ENCODE measurements at places on chromosomes 2 and 18. TPM values are rescaled to one million over a fixed set of nuclear protein-coding genes. Genes with fewer than 3 reads are reported as not detected.
A peak's percentile ranks its signal among the peaks of the same experiment; 100 is the strongest.

GRCh38 chr2:14746133-14746532 is 113.6 kb downstream of the LRATD1 start:
- no peak overlapping the region for H3K4me3 ChIP-seq
- DNase-seq: no peak
- H3K27ac ChIP-seq: no peak overlapping the region
- no peaks in the 10 kb centered on the region for H3K36me3 ChIP-seq
- no peaks in the 10 kb centered on the region for H3K4me1 ChIP-seq

- no peaks in the 10 kb centered on the region for H3K27me3 ChIP-seq
- no peak overlapping the region for H3K4me3 ChIP-seq
- H3K27ac ChIP-seq: no peak overlapping the region
- H3K4me1 ChIP-seq: no peaks in the 10 kb centered on the region
- H3K36me3 ChIP-seq: no peaks in the 10 kb centered on the region
- no peak for DNase-seq
Measured at GRCh38 chr2:143246815-143247744, 117.9 kb downstream of the ARHGAP15 start.

The NFATC1 gene
- 10.8 TPM for total RNA-seq

The CCDC121 gene
- total RNA-seq: 4.2 TPM

The ERFE gene
- total RNA-seq: 1.5 TPM

DNA sequence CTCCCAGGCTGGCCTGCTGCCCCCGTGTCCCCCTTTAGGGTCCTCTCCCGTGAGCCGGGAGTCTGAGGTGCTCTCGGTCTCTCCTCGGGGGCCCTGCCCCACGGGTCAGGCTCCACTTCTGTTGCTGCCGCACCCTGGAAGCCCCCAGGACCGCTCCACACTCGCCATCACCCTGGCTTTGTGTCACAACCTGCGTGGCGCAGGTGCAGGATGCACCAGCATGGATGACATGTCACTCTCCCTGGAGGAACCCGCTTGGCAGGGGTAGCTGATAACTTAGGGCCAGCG is 10.8 kb upstream of the ARHGEF4 start:
- no peaks in the 10 kb centered on the region for H3K4me1 ChIP-seq
- H3K27ac ChIP-seq: no peak overlapping the region
- no peak for DNase-seq
- H3K36me3 ChIP-seq: no peaks in the 10 kb centered on the region
- H3K4me3 ChIP-seq: no peak overlapping the region

DNA sequence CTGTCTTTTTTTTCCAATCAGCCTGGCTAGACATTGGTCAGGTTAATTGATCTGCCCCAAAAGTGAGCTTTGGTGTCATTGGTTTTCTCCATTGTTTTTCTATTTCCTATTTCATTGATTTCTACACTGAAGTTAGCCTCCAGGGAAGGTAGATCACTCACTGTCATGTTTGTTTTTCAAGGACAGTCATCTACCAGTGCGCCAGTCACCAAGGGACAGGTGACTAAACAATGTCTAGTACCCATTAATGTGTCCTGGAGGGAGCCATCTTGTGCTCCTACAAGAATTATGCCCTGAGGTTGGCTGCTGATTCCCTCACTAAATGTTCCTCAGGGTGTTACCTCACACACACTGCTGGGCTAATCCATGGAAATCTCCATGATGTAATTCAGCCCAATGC is 17.6 kb upstream of the USP40 start:
- no peaks in the 10 kb centered on the region for H3K36me3 ChIP-seq
- no peaks in the 10 kb centered on the region for H3K4me1 ChIP-seq
- no peak for DNase-seq
- no peak overlapping the region for H3K4me3 ChIP-seq
- H3K27me3 ChIP-seq: no peaks in the 10 kb centered on the region

- H3K36me3 ChIP-seq: no peaks in the 10 kb centered on the region
- H3K27me3 ChIP-seq: no peaks in the 10 kb centered on the region
- H3K4me1 ChIP-seq: peaks cover 6% of the 10 kb centered on the region
- peak overlapping the region; percentile 37 for H3K4me3 ChIP-seq
Measured at GRCh38 chr2:54330162-54330925, 74.3 kb upstream of the TSPYL6 start.

The CCBE1 gene
- total RNA-seq: 1.8 TPM

DNA sequence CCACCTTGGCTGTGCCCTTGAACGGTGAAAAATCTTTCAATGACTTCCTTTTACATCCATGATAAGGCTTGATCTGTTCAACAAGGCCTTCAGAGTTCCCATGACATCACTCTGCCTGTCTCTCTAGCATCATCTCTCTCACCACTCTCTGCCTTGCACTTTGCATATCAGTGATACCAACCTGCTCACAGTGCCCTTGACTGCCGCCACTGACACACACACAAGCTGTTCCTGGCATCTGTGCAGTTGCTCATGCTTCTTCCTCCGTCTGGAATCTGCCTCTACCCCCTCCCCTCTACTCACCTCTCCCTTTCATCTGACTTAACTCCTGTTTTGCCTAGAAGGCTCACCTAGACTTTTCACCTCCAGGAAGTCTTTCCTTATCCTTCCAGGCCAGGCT is 79.1 kb upstream of the SEC11C start:
- no peak for DNase-seq
- peaks cover 8% of the 10 kb centered on the region for H3K4me1 ChIP-seq
- no peak overlapping the region for H3K27ac ChIP-seq
- no peak overlapping the region for H3K4me3 ChIP-seq
- H3K27me3 ChIP-seq: no peaks in the 10 kb centered on the region
- no peaks in the 10 kb centered on the region for H3K36me3 ChIP-seq

Data from cardiac muscle cell (in vitro differentiated cells and primary cell).